ENCODE measurements at places on chromosomes 11 and 22.
A peak's percentile ranks its signal among the peaks of the same experiment; 100 is the strongest.

DNA sequence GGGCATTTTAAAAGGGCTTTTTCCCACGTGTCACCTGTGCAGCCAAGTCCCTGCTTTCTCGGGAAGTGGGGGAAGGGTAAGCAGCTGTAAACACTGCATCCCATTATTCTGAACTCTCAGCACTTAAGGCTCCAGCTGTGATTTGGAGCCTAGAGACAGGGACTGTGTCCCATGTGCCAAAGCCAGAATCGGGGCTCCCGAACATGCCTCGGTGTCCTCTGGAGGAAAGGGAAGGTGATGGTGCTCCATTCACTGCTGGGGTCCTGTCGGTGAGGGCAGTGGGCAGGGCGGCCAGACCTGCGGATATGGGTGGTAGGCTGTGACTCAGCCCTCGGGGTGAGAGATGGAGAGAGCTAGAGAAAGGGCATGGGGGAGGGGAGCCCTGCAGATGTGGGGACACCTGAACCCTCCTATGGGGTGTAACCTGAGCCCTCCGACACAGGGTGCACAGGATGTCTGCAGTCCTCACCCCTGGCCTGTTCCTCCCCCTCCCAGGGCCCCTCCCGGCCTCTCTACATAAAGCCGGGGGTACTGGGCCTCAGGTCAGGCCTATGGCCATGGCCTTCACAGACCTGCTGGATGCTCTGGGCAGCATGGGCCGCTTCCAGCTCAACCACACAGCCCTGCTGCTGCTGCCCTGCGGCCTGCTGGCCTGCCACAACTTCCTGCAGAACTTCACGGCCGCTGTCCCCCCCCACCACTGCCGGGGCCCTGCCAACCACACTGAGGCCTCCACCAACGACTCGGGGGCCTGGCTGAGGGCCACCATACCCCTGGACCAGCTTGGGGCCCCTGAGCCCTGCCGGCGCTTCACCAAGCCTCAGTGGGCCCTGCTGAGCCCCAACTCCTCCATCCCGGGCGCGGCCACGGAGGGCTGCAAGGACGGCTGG, 31.8 kb downstream of the CAPN1 start:
- H3K4me3 ChIP-seq = no peak overlapping the region
- H3K27ac ChIP-seq = no peak overlapping the region
- peaks cover 20% of the 10 kb centered on the region for H3K4me1 ChIP-seq
- H3K27me3 ChIP-seq = peaks cover 3% of the 10 kb centered on the region

DNA sequence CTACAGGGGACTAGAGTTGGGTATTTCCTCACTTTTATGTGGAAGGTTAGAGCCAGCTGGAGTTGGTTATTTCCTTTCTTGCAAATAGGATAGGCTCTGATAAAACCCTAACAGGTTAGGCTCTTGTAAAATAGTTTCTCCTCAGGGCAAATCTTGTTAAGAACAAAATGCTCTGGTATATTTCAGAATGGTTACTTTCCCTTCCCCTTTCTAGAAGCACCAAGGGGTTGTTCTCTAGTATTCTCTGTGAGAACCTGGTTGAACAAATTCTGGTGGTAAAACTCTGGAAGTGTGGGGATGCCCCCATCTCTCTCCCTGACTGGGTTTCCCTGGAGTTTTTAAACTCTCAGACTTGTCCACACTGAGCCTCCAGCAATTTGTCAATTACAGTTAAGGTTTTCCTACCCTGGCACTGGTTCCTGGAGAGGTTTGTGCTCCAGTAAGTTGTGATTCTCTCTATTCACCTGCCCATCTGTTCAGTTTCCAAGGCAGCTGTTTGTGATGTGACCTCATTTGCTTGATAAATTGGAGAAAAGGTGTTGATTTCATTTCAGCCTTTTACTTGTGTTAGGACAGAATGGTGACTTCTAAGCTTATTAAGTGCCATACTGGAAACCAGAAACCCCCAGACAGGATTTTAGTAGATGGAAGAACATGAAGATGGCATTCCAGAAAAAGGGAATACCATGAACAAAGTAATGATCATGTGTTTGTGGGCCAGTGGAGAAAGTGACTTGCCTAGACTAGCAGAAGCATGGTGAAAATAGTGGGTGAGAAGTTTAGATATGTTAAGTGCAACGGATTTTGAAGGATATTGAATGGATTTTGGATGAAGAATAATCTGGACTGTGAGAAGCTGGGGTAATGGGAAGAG, 64.6 kb downstream of the EXT2 start:
- peaks cover 11% of the 10 kb centered on the region for H3K4me1 ChIP-seq
- no peaks in the 10 kb centered on the region for H3K27me3 ChIP-seq
- H3K36me3 ChIP-seq = peaks cover 38% of the 10 kb centered on the region
- no peak overlapping the region for H3K27ac ChIP-seq
- no peak for DNase-seq
- no peak overlapping the region for H3K4me3 ChIP-seq

GRCh38 chr11:85806876-85807275, 4.1 kb downstream of the SYTL2 start:
- H3K27ac ChIP-seq = no peak overlapping the region
- H3K4me3 ChIP-seq = no peak overlapping the region
- H3K4me1 ChIP-seq = peaks cover 47% of the 10 kb centered on the region
- H3K27me3 ChIP-seq = no peaks in the 10 kb centered on the region
- no peak for DNase-seq

DNA sequence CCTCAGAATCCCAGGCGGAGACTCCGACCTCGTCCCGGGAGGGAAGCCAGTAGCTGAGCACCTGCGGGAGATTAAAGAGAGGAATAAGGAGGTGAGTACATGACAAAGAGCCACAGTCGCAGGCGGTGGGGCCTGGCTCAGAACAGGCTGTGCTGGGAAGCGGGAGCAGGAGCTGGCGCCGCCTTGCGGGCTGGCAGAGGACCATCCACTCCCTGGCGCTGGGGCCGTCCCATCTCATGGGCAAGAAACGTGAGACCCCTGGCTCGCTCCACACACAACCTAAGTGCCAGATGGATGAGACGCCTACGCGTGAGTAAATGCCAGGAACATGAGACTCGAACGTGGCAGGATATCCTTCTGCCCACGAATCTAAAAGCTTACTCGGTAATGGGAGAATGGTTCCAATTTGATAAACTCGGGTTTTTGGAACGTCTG, 6.3 kb downstream of the CEND1 start:
- peak; percentile 45 for DNase-seq
- no peaks in the 10 kb centered on the region for H3K27me3 ChIP-seq
- peaks cover 33% of the 10 kb centered on the region for H3K36me3 ChIP-seq
- no peak overlapping the region for H3K27ac ChIP-seq

All from activated T-cell treated with anti-CD3 and anti-CD28 coated beads, Interleukin-2, amount 50 U/mL, for 24 hours (primary cell).